ENCODE measurements at places on chromosomes 3 and 15. TPM values are rescaled to one million over a fixed set of nuclear protein-coding genes. Genes with fewer than 3 reads are reported as not detected.
A peak's percentile ranks its signal among the peaks of the same experiment; 100 is the strongest.

DNA sequence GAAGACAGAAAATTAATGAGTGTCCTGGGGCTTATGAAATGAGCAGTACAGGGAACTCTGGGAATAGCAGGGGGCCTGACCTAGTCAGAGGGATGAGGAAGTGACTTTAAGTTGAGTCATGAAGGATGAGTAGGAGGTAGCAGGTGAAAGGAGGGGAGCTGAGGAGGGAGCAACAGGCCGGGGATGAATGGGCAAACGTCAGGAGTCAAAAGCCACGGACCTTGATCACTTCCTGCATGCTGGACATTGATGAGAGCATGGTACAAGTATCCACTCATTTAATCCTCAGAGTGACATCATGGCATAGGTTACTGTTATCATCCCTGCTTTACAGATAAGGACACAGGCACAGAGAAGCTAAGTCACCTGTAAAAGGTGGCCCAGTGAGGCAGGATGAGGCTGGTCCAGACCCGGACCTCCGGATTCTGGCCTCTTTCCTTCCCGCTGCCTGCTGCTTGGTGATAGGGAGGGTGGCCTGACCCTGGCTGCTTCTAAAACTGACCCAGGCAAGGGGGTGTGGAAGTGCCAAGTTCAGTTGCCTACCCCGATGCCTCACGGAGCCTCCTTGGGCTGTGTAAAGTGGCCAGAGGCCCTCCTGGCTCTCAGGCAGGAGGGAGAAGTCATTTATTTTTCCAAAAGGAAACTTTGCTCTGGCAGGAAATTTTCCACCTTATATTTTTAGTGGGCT lies 7.6 kb downstream of the CORO2B start:
- H3K36me3 ChIP-seq, result no peaks in the 10 kb centered on the region
- H3K4me3 ChIP-seq, result no peak overlapping the region
- DNase-seq, result no peak
- H3K27ac ChIP-seq, result no peak overlapping the region
- H3K27me3 ChIP-seq, result no peaks in the 10 kb centered on the region

DNA sequence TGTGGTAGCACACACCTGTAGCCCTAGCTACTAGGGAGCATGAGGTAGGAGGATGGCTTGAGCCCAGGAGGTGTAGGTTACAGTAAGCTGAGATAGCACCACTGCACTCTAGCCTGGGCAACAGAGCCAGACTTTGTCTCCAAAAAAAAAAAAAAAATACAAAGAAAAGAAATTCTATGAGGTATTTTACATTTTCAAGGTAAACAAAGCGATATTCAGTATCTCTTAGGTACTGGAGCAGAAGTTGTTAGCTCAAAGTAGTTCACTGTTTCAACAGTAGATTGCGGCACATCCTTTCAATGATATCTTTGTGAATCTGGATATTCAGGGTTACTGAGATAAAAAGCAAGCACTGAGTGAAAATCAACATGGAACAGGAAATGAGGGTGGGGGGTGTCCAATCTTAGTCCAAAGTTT lies 318.5 kb downstream of the ZNF621 start:
- H3K4me3 ChIP-seq, result no peak overlapping the region
- no peak for DNase-seq
- H3K27me3 ChIP-seq, result no peaks in the 10 kb centered on the region
- no peak overlapping the region for H3K27ac ChIP-seq
- H3K4me1 ChIP-seq, result no peaks in the 10 kb centered on the region

DNA sequence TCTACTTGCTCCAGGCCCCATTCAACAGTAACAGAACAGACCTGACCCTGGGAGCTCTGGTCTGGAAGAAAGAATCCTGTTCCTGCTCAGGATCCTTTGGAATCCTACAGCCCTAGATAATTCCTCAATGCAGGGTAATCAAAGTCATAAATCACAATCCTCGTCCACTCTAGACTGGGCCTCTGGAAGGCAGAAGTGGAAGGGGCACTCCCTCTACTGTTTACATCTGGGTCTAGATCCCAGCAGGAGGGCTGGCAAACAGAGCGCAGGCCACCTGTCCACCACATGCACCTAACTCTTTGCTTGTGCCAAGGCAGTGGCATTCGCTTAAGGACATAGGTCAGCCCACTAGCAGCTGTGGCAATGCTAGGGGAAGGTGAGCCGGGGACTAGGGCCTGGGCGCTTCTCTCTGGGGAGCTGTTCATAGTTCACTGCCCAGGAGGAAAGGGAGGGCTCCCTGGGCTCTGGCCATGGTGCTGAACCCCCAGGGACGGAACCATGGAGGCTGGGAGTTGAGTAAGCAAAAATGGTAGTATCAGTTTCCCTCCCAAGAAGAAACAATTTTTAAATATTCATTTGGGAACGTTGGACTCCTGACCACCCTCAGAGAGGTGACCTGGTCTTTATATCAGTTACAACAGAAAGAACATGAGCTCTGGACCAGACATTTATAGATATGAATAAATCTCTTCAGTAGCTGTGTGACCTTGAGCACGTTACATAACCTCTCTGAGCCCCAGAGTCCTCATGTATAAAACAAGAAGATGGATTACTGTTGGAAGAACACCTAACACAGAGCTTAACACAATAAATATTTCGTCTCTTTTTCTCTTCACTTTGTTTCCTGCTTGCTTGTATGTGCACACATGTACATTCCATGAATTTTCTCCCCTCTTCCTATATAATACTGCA lies 90.2 kb downstream of the NTRK3 start:
- H3K27me3 ChIP-seq, result no peaks in the 10 kb centered on the region
- H3K36me3 ChIP-seq, result no peaks in the 10 kb centered on the region
- no peaks in the 10 kb centered on the region for H3K4me1 ChIP-seq
- no peak for DNase-seq
- H3K4me3 ChIP-seq, result no peak overlapping the region
- no peak overlapping the region for H3K27ac ChIP-seq

DNA sequence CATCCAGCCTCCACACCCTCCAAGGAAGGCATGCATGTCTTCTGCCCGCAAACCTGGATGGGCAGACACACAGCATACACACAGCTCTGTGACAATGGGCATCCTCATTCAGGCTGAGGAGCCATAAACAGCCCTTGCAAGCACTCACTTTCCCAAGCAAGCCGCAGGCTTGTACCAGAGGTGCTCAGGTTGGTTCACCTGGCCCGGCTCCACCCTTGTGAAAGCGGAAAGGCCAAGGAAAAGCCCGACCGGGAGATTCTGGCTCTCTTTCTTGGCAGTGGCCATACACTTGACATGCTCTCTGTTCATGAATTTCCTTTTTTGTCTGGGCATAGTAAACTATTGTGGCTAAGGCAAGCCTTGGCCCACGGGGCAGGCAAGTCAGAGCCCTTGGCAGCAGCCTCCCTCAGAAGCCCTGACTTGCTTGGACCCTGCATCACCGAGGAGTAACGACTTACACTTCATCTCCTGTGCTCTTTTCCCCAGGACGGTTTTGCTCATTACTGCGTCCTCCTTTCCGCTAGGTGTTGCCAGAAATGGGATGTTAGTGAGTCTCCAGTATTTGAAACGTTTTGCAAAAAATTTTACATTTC lies 74.6 kb upstream of the BNC1 start:
- no peak for DNase-seq
- no peaks in the 10 kb centered on the region for H3K27me3 ChIP-seq
- no peaks in the 10 kb centered on the region for H3K4me1 ChIP-seq
- H3K36me3 ChIP-seq, result no peaks in the 10 kb centered on the region

DNA sequence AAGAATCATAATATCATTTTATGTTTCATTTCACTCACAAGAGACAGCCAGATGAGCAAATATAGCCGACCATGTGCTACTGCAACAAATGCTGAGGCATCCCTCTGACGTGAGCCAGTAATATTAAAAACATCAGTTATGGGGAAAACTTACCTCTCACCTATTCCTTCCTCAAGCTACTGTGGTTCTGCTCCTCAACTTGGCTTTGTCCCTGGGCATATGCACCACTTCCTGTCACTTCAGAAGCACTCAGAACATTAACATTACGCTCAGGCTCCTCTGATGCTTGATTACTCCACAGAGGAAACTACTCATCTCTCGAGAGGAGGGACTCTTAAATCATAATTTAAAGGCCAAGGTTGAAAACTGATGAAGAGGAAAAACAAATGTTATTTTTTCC lies 457.0 kb upstream of the ALCAM start:
- no peak for DNase-seq
- no peak overlapping the region for H3K27ac ChIP-seq
- H3K4me3 ChIP-seq, result no peak overlapping the region
- no peaks in the 10 kb centered on the region for H3K4me1 ChIP-seq
- H3K36me3 ChIP-seq, result no peaks in the 10 kb centered on the region
- no peaks in the 10 kb centered on the region for H3K27me3 ChIP-seq

GRCh38 chr3:23035927-23036640 lies 167.0 kb upstream of the UBE2E2 start:
- no peaks in the 10 kb centered on the region for H3K4me1 ChIP-seq
- H3K27ac ChIP-seq, result no peak overlapping the region
- H3K36me3 ChIP-seq, result no peaks in the 10 kb centered on the region
- peak; percentile 70 for DNase-seq

DNA sequence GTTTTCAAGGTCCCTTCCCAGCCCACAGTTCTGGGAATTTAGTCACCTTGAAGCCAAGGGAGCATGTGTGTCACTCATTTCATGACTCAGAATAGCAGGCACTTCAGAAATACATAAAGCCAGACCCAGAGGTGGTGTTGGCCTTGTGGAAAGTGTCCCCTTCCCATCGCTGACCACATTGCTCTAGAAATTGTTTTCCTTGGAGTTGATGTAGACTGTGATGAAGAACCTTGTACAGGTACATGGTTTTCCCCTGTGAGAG lies 158.8 kb downstream of the SLCO3A1 start:
- no peak overlapping the region for H3K4me3 ChIP-seq
- no peak for DNase-seq
- H3K4me1 ChIP-seq, result peaks cover 7% of the 10 kb centered on the region
- H3K27ac ChIP-seq, result no peak overlapping the region

The HESX1 gene
- not detected for total RNA-seq

- H3K36me3 ChIP-seq, result peaks cover 29% of the 10 kb centered on the region
- DNase-seq, result no peak
- no peaks in the 10 kb centered on the region for H3K4me1 ChIP-seq
- no peaks in the 10 kb centered on the region for H3K27me3 ChIP-seq
Measured at GRCh38 chr3:134198414-134198813, 52.2 kb downstream of the RYK start.

- no peak overlapping the region for H3K4me3 ChIP-seq
- no peaks in the 10 kb centered on the region for H3K36me3 ChIP-seq
- H3K27me3 ChIP-seq, result peaks cover 4% of the 10 kb centered on the region
Measured at GRCh38 chr15:80231371-80231770, 20.6 kb downstream of the CTXND1 start.

DNA sequence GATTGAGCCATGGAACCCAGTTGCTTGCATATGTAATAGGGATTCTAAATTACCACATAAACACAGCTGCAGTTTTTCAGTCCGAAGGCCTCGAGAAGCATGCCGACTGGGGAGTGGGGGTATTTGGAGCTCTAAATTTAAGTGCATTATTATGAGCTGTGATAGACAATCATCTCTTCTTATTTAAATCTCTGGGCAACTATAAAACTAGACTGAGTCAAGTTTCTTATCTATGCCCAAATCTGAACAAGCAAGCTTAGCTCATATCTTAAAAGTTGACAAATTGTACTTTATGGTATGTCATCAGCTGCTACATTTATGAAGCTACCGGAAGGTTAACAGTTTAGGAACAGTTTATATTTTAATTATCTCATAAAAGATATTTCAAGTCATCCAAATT lies 19.5 kb upstream of the THRB start:
- no peak for DNase-seq
- H3K4me3 ChIP-seq, result no peak overlapping the region
- no peaks in the 10 kb centered on the region for H3K27me3 ChIP-seq
- H3K4me1 ChIP-seq, result no peaks in the 10 kb centered on the region
- H3K27ac ChIP-seq, result no peak overlapping the region
- no peaks in the 10 kb centered on the region for H3K36me3 ChIP-seq

The ALDH1A3 gene
- total RNA-seq, result not detected

DNA sequence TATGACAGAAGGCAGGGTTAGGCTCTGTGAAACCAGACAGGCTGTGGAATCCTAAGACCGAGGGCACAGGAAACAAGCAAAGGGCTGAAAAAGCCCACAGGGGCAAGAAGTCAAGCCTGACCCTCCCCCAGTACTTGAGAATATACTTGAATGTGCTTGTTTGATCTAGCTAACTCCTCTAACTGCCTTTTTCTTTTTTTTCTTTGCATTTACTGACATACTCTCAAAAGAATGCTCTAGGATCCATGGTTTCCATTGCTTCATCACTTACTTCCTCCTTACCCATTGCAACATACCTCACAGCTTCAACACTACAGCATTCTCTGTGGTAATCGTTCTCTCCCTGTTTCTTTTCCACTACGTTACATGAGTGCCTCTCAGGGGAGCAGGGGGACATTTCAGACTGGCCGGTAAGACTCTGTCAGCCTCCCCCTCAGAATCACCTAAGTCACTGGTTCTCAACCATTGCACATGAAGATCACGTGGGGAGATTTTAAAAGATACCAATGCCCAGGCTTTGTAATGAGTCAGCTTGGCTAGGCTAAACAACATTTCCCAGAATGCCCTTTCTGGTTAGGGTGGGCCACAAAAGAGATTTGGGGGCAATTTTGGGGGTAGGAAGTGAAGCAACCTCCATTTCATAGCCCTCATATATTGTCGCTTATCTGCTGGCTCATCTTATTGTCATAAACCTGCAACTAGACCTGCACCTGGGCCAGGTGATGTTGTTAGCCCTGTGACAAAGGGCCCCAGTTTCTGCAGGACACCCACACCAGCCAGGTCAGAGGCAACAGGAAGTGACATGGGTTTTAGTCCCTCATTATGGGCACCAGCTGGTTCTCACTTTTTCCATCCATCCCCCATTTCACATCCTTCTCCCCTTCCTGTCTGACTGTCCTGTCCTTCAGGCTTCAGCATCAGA lies 24.6 kb upstream of the RSL24D1 start:
- no peak overlapping the region for H3K27ac ChIP-seq
- H3K4me3 ChIP-seq, result no peak overlapping the region
- DNase-seq, result peak; percentile 25

GRCh38 chr3:190699776-190700175 lies 162.7 kb downstream of the GMNC start:
- H3K36me3 ChIP-seq, result no peaks in the 10 kb centered on the region
- peaks cover 10% of the 10 kb centered on the region for H3K27me3 ChIP-seq
- H3K4me1 ChIP-seq, result no peaks in the 10 kb centered on the region
- no peak overlapping the region for H3K27ac ChIP-seq
- no peak overlapping the region for H3K4me3 ChIP-seq

DNA sequence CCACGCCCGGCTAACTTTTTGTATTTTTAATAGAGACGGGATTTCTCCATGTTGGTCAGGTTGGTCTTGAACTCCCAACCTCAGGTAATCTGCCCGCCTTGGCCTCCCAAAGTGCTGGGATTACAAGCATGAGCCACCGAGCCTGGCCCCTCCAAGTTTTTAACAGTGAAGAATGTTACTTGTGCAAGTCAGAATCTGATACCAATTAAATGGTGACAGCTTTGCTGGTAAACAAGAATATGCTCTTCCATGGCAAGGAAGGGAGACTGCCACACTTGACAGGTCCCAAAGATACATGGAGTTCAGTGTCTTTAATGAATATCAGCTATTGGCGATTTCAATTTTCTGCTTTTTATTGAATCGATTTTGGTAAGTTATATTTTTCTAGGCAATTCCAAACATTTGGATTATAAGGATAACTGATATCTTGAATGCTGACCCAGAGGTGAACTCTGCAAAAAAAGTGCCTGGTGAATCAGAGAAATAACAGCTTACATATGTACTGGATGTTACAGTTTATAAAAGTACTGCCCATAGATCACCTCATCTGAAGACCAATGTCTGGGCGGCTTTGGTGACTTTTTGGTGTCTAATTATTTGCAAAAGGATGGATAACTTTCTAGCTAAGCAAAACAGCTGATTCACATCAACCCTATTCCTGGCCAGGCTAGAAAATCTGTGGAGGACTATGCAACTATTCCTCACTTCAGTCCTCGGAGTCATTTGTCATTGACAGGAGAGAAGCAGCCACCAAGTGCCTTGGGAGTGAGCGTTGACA lies 1.2 kb downstream of the PARP16 start:
- peak overlapping the region; percentile 78 for H3K27ac ChIP-seq
- H3K4me3 ChIP-seq, result peak overlapping the region; percentile 80
- DNase-seq, result no peak
- peaks cover 24% of the 10 kb centered on the region for H3K4me1 ChIP-seq
- no peaks in the 10 kb centered on the region for H3K36me3 ChIP-seq
- H3K27me3 ChIP-seq, result no peaks in the 10 kb centered on the region
